Tongue (tissue), 3 donors: ENCODE measurements at places on chromosomes 12 and 14. TPM values are rescaled to one million over a fixed set of nuclear protein-coding genes. Genes with fewer than 3 reads are reported as not detected.

DNA sequence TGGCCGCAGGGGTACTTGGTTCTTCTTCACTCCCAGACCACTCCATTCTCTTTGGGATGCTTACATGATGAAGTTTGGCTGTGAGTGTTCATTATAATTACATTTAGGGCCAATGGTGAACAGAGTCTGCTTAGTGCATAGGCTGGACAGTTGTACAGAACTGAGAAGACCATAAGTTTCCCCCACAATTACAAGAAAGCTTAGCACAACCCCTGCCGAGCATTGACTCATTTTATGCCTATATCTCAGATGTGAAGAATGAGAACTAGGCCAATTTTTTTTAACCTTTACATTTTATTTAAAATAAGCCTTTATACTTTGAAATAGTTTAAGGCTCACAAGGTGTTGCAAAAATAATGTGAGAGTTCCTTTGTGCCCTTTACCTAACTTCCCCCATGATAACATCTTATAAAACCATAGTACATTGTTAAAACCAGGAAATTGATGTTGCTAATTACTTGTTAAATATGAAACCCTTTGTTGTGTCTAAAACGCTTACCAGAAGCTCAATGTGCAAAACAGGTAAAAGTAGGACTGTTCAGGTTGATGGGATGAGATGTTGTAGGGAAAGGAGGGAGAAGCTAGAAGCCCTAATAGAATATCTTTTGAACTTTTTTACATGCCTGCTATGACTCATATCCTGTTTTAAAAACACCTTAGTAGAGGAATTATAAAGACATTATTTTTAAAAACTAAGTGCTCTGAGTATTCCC lies 47.2 kb downstream of the ALDH1L2 start:
- no peak for DNase-seq

RNASE3 gene
- total RNA-seq: not detected

DNA sequence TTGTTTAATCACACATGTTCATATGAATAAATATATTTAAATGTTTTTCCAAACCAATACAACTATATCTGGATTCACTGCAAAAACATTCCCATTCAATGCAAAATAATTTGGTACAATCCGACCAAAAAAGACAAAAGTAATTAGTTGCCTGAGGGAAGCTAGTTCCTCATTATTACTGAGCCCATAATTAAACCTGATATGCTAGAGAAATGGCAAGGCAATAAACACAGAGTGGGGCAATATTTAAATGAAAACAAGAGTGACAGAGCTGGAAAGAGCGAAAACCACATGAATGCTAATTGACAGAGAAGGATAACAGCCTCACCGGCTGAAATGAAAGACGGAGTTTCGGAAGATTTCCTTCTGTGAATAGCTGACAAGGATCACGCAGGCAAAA lies 82.6 kb downstream of the TMCC3 start:
- no peak for DNase-seq

- no peak for DNase-seq
Measured at GRCh38 chr14:71141701-71142374, 234.6 kb downstream of the PCNX1 start.

DNA sequence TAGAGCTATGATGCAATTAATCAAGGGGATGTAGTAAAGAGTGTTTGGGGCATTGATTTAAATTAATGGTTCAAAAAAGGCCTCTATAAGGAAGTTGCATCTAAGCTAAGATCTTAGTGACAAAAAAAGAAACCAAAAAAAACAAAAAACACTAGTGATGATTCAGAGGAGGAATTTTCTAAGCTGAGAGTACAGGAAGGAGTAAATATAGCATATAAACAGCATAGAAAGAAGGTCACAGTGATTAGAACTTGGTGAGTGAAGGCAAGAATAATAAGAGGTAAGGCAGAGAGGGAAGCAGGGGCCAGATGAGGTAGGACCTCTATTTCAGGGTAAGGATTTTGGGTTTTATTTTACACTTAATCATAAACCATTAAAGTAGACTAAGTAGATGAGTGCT lies 48.0 kb upstream of the PDZRN4 start:
- DNase-seq: no peak

CMKLR1 gene
- 6.1 TPM for total RNA-seq

ADAM20 gene
- 5.0 TPM for total RNA-seq

GRCh38 chr12:92821142-92821541 lies 108.0 kb downstream of the EEA1 start:
- DNase-seq: no peak

DNA sequence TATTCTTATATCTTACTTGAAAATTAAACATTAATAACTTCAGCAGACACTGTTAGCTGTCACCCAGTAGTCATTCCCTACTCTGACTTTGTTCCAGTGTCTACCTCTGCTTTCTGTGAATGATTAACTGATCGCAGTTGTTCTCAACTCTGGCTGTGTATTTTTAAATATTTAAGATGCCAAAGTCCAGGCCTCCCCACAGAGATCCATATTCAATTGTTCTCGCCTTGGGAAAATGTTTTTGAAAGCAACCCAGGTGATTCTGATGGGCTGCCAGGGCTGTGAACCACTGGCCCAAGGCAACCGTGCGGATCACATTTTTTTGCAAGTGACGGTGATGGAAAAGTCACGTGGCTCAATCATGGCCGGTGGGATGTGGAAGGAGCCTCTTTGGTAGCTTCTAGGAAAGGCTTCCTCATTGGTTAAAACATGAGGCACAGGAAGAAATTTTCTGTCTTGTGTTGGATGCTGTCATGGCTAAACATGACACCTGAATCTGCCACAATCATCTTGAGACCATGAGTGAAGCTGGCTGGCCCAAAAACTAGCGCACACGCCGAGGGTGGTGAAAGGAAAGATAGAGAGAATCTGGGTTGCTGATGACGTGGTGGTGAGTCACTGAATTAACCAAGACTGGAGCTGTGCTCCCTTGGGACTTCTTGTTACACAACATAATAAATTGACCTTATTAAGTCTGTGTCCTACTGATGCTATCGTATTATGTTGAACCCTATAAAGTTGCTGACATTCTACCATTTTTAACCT lies 37.2 kb downstream of the RDH12 start:
- no peak for DNase-seq

MGP gene
- 97.7 TPM for total RNA-seq

DNA sequence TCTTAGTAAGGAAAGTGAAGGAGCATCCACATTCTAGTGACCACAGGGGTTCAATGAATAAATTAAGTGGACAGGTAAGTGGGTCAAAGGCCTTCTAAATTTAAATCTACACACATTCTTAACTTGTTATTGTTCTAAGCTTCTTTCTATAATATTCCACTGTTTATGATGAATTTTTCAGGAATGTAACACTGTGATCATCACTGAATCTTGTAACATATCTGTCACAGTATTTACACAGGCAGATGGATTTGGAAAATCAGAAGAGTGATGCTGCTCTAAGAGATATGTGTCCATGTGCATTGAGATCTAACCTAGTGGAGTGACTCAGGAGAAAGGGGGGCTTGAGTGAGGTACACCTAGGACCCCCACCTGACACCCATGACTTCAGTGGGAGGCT lies 115.4 kb upstream of the OVCH1 start:
- no peak for DNase-seq

FKBP4 gene
- 57.7 TPM for total RNA-seq
